ENCODE measurements at places on chromosomes 2 and 18.

GRCh38 chr2:85797921-85798320, 44.1 kb downstream of the ATOH8 start:
- DNase-seq = no peak

GRCh38 chr2:134718023-134718816, 580 bp downstream of the TMEM163 start:
- no peak for DNase-seq

GRCh38 chr2:128867311-128867710, 548.6 kb upstream of the HS6ST1 start:
- DNase-seq = no peak

DNA sequence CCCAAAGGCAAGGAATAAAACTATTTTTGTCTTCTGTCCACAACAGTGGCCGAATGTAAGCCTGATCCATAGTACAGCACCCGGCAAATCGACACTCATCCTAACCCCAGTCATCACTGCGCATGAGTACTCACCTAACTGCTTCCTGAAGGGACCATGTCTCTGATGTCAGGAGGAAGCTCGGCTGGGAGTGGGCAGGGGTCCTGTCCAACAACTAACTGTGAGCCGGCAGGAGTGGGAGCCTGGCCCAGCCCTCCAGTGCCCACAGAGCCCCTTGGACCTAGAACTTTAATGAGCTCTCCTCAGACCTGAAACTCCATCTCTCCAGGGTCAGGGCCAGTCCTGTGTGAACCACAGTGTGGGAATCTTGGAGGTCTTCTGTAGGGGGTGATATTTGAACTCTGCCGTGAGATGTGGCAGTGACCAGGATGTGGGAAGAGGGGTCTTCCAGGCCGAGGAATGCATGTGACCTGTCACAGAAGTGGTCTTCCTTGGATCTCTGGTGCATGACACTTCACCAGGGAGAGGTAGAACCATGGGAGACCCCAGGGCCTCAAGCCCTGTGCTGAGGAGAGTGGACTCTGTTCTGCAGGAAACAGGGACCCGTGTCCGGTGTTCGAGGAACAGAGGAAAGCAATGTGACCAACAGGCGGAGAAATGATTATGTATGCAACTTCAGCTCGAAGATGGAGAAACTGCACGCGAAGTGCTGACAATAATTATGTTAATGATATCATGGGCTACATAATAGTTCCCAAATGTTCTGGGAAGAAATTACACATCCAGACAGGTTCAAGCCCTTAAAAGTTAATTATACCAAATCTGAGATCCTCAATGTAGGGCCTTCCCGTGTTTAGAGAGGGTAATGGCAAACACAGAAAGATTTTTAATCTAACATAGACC, 240.1 kb upstream of the HDAC4 start:
- no peak for DNase-seq

GRCh38 chr18:35564795-35565453, 16.6 kb upstream of the GALNT1 start:
- DNase-seq = no peak

GRCh38 chr2:239827523-239827890, 197.6 kb downstream of the NDUFA10 start:
- DNase-seq = no peak

GRCh38 chr2:115071534-115071933, 629.1 kb downstream of the DPP10 start:
- no peak for DNase-seq

- no peak for DNase-seq
These were observed 83.4 kb downstream of the TTC27 start for GRCh38 chr2:32711219-32711618.

GRCh38 chr2:132671151-132671835, 1.3 kb upstream of the LYPD1 start:
- no peak for DNase-seq

GRCh38 chr18:3255611-3256165, 6.2 kb upstream of the MYL12B start:
- DNase-seq = no peak

GRCh38 chr2:232882505-232883115, 12.5 kb downstream of the SNORC start:
- no peak for DNase-seq

DNA sequence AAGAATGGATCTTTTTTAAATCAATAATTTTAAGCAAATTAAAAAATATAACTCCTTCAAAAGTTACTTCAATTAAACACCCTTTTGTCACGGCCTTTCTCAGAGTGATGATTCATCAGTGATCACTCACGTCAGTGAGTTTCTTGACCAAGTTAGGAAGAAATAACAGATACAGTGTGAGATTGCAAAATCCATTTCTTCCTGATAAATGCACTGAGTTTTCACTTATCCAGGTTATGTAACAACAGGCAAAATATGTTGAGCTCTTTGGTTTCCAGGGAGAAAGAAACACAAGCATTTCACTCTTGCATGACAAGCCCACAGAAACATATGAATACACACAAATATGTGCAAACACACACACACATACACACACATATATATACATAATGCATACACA, 195.9 kb upstream of the CYRIA start:
- DNase-seq = no peak

DNA sequence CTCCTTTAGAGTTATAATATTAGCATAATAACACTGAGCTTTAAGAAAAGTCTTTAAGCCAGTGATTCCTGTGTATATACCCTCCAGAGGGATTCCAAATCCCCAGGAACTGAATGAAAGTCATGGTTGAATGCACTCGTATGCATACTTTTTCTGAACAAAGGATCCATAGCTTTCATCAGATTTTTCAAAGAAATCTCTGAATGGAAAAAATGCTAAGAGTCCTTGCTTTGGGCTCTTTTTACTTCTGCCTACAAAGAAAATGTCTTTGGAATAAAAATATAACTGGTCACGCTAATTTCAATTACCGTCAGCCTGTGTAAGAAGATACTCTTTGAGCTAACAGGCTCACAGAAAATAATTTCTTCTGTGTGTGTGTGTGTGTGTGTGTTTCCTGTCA, 939.5 kb downstream of the ERBB4 start:
- no peak for DNase-seq

DNA sequence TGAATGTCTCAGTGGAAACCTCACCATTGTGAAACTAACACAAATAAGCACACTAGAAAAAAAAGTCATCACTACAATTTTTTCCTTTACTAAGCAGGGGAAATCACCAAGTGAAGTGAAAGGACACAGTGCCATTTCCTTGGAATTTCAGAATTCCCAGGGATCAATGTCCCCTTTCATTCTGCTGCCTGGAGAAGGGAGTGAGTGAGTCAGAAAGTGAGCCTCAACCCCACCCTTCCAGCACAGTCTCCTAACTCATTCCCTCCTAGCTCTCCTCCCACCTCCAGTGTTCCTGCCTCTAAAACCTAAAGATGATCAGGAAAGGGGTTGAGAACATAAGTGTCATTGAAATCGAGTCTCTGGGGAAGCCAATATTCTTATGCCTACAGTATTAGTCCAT, 608.5 kb downstream of the RNF144A start:
- no peak for DNase-seq

- DNase-seq = no peak
These were observed 61.6 kb downstream of the SNORC start for GRCh38 chr2:232931636-232932035.

GRCh38 chr18:3216987-3217386, 2.8 kb downstream of the MYOM1 start:
- no peak for DNase-seq

DNA sequence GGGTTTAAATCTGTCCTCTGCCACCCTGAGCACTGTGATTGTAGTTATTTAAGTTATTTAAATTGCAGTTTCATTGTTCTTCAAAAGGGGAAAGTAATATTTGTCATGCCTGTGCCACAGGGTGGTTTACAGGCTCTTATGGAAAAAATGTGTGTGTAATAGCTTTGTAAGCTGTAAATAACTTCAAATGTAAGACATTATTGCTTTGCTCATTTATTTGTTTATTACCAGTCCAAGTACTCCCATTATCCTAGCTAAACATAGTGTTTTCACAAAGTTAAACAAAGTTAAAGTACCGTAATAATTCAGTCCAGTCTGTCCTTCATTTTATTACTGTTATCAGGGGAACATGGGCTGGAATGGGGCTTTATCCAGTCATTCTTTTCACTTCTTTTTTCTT, 43.4 kb upstream of the IGFBP2 start:
- no peak for DNase-seq

- no peak for DNase-seq
These were observed 426.7 kb upstream of the MYT1L start for GRCh38 chr2:2757764-2758163.
